ENCODE measurements at places on chromosomes 4 and X. TPM values are rescaled to one million over a fixed set of nuclear protein-coding genes. Genes with fewer than 3 reads are reported as not detected.

The SCLT1 gene
- 21.2 TPM for total RNA-seq

GRCh38 chr4:69881173-69881773 is 21.3 kb upstream of the SULT1E1 start:
- H3K36me3 ChIP-seq: no peaks in the 10 kb centered on the region
- no peak for DNase-seq
- no peak overlapping the region for H3K4me3 ChIP-seq
- H3K4me1 ChIP-seq: no peaks in the 10 kb centered on the region
- H3K27ac ChIP-seq: no peak overlapping the region
- H3K27me3 ChIP-seq: no peaks in the 10 kb centered on the region

The SORBS2 gene
- 22.6 TPM for total RNA-seq

The C1QTNF7 gene
- total RNA-seq: 1.8 TPM

GRCh38 chrX:149909324-149910177 is 19.8 kb upstream of the HSFX4 start:
- peaks cover 5% of the 10 kb centered on the region for H3K36me3 ChIP-seq
- no peaks in the 10 kb centered on the region for H3K27me3 ChIP-seq
- H3K4me1 ChIP-seq: no peaks in the 10 kb centered on the region
- DNase-seq: no peak
- no peak overlapping the region for H3K27ac ChIP-seq

The KLHL8 gene
- total RNA-seq: 11.2 TPM

GRCh38 chr4:14701389-14701788 is 300.9 kb upstream of the CPEB2 start:
- H3K4me3 ChIP-seq: no peak overlapping the region
- H3K27ac ChIP-seq: no peak overlapping the region
- no peaks in the 10 kb centered on the region for H3K36me3 ChIP-seq
- H3K27me3 ChIP-seq: peaks cover 14% of the 10 kb centered on the region

The TIGD2 gene
- 15.5 TPM for total RNA-seq

The USP17L28 gene
- total RNA-seq: not detected

DNA sequence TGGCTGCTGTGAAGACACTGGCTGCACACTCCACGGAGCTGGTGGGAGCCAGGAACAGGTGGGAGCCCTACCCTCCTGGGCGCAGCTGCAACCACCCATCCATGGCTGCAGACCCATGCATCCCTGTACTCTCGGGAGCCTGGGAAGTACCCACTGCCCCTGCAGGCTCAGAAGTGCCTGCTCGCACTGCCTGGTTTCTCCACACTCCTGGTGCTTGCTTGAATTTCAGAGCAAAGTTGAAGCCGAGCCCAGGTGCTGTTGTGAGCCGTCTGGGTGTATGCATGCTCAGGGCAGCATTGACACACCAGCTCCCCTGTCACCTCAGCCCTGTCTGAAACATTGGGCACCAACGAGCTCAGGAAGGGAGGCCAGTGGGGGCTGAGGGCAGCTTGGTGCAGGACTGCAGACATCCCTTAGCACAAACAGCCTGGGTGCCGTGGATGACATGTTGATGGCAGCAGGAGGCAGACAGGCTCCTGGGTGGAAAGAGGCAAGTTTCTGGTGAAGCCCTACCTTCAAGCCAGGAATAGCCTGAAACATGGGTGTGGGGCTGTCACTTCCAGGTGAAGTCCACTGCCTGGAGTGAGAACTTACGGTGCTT is 585.9 kb downstream of the PCDH18 start:
- no peaks in the 10 kb centered on the region for H3K36me3 ChIP-seq
- H3K27me3 ChIP-seq: no peaks in the 10 kb centered on the region
- no peak overlapping the region for H3K4me3 ChIP-seq
- DNase-seq: no peak
- H3K27ac ChIP-seq: no peak overlapping the region

DNA sequence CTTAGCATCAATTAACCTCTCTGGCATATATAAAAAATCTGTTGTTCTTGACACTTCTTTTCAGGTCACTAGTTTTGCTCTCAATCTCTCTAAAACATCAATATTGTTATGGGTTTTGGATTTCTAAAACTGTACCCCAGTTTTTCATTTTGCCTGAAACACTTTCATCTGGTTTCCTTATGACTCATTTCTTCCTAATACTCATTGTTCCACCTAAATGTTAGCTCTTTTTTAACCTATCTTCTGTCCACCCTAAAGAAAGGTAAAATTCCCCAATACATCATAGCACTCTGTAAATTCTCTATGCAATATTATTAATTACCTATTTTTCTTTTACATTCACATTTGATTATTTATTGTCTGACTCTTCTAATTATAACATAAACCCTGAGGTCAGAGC is 575.5 kb upstream of the NDST4 start:
- no peak overlapping the region for H3K4me3 ChIP-seq
- H3K27ac ChIP-seq: no peak overlapping the region
- no peak for DNase-seq
- H3K36me3 ChIP-seq: no peaks in the 10 kb centered on the region
- H3K27me3 ChIP-seq: no peaks in the 10 kb centered on the region
- no peaks in the 10 kb centered on the region for H3K4me1 ChIP-seq

- H3K4me1 ChIP-seq: peaks cover 14% of the 10 kb centered on the region
- peaks cover 10% of the 10 kb centered on the region for H3K27me3 ChIP-seq
Observed at GRCh38 chr4:7104366-7105031, 36.6 kb upstream of the GRPEL1 start.

DNA sequence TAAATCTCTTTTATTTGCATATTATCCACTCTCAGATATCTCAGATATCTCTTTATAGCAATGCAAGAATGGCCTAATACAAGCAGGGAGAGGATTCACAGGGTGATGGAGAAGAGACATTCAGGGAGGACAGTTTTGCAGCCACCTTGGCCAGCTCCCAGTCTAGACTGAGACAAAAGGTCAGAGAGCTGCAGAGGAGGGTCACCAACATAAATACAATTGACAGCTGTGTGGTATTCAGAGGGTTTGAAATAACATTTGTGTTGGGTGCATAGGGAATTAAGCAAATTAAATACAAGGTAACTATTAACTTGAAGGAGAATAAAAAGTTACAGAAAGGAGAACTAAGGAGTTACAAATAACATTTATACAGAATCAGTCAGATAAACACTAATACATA is 189.5 kb upstream of the TAPT1 start:
- H3K27me3 ChIP-seq: no peaks in the 10 kb centered on the region
- no peak overlapping the region for H3K27ac ChIP-seq
- peaks cover 8% of the 10 kb centered on the region for H3K4me1 ChIP-seq

The CACNA1F gene
- total RNA-seq: 0.48 TPM

- peaks cover 24% of the 10 kb centered on the region for H3K36me3 ChIP-seq
- H3K27me3 ChIP-seq: no peaks in the 10 kb centered on the region
- peaks cover 10% of the 10 kb centered on the region for H3K4me1 ChIP-seq
- DNase-seq: no peak
- H3K4me3 ChIP-seq: peak overlapping the region; percentile 71
Observed at GRCh38 chr4:110119880-110120279, 78.5 kb downstream of the ELOVL6 start.

The DMP1 gene
- total RNA-seq: not detected

GRCh38 chr4:10204401-10205058 is 87.9 kb upstream of the WDR1 start:
- H3K4me1 ChIP-seq: no peaks in the 10 kb centered on the region
- DNase-seq: no peak
- H3K36me3 ChIP-seq: no peaks in the 10 kb centered on the region
- peaks cover 10% of the 10 kb centered on the region for H3K27me3 ChIP-seq
- no peak overlapping the region for H3K4me3 ChIP-seq

- H3K4me3 ChIP-seq: no peak overlapping the region
- H3K4me1 ChIP-seq: peaks cover 7% of the 10 kb centered on the region
- H3K27ac ChIP-seq: no peak overlapping the region
- peaks cover 4% of the 10 kb centered on the region for H3K36me3 ChIP-seq
- DNase-seq: no peak
Observed at GRCh38 chrX:72073633-72074032, 58.1 kb downstream of the RTL5 start.

The NEXMIF gene
- 1.1 TPM for total RNA-seq

DNA sequence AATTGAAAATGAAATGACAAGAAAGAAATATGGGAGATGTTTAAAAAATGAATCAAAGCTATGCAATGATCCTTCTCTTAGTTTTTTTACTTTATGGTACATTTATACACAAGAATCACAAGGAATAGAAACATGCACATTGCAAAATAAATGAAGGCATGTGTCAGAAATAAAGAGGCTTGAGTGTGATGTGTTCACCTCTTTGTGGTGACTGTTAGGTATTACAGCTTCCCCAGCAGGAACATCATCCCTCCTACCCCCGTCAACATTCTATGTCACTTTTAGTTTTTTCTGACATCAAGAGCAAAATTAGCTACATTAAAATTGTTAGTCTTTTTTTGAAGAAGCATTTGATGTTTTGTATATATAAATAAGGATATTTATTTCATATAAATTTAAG is 214.8 kb downstream of the SLC4A4 start:
- no peak overlapping the region for H3K4me3 ChIP-seq
- no peak overlapping the region for H3K27ac ChIP-seq
- no peaks in the 10 kb centered on the region for H3K27me3 ChIP-seq
- peaks cover 4% of the 10 kb centered on the region for H3K36me3 ChIP-seq
- peaks cover 15% of the 10 kb centered on the region for H3K4me1 ChIP-seq

DNA sequence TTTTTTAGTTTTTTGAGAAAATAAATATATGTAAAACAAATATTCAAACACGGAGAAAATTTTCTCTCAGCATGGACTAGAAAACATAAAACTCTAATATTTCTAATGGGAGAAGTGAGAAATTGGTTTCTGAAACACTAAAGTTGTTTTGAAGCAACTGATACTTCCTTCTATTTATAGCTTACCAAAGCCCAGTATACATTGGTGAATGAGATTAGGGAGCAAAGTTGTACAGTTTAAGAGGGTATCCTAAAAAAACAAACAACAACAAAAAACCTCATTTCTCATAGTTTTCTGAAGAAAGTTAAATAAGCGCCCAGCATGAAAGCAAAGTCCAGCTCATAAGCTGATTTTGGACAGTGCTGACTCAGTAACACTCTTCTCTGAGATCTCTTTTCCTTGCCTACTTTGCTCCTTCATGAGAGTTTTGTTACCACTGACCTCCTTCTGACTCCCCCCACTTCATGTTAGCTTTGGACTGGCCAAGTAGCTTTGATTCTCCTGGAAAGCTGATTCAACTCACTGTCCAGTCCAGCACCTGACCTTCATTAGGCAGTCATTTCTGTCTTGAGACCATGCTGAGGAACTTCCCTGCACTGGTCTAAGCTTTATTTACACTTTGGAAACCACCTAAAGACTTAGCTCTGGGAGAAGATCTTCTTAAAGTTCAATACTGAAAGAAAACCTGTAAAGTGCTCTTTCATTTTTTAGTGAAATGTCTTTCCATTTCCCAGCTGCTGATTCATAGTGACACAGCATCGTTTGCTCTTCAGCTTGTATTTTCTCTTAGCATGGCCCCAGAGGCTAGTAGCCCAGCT is 21.8 kb upstream of the P2RY10 start:
- DNase-seq: no peak
- H3K36me3 ChIP-seq: no peaks in the 10 kb centered on the region

- DNase-seq: no peak
- no peak overlapping the region for H3K4me3 ChIP-seq
Observed at GRCh38 chrX:100685997-100686305, 42.0 kb downstream of the SRPX2 start.

DNA sequence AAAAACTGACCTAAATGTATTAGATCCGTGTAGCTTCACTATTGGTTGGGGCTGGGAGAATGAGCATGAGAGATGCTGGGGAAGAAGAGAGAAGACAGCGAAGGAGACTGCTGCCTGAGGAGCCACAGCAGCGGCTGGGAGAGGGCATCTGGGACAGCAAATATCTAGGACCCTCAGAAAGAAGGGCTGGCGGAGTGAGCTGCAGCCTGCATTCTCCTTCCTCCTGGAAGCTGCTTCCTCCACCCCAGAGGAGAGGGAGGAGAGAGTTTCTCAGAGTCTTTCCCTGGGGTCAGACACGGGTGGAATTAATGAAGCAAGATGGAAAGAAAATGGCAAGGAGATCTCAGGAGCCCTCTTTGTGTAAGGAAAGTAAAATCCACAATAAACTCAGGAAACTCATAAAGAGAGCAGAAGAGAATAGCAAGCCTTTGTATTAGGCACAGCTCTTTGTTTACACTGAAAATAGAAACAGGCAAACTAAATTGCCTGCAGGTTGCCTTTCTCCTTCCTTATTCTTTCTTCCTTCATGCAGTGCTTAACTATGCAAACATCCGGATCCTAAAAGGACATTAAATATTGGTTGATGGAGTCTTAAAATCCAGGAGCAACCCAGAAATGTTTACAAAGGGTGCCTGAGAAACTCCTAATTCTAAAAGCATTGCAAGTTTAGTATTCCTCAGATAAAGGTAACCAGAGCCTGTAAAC is 130.3 kb upstream of the GALNT7 start:
- H3K4me1 ChIP-seq: peaks cover 43% of the 10 kb centered on the region
- peak overlapping the region; percentile 13 for H3K27ac ChIP-seq
- peak overlapping the region; percentile 1 for H3K4me3 ChIP-seq
- no peaks in the 10 kb centered on the region for H3K27me3 ChIP-seq
- no peak for DNase-seq

DNA sequence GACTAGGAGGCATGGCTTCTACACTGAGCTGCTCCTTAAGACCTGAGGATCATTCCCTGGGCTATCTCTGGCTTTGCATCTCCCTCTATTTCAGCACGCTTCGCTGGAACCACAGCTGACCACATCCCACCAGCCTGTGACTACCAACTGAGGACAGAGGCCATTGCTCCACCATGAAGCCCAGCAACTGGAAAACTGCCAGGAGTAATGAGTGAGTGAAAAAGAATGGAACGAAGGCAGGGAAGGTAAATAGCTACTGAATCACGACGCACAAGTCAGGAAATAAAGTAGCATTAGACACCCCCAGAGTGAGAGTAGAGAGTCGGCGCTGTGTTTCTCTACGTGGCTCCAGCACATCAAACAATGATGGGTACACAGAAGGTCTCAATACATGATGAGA is 314.7 kb downstream of the LDB2 start:
- DNase-seq: no peak
- H3K4me3 ChIP-seq: no peak overlapping the region
- H3K27ac ChIP-seq: no peak overlapping the region
- H3K27me3 ChIP-seq: no peaks in the 10 kb centered on the region

The CT45A2 gene
- total RNA-seq: not detected

The CFI gene
- 15.4 TPM for total RNA-seq

The AFF1 gene
- total RNA-seq: 39.7 TPM

The BEX1 gene
- total RNA-seq: 61.9 TPM

DNA sequence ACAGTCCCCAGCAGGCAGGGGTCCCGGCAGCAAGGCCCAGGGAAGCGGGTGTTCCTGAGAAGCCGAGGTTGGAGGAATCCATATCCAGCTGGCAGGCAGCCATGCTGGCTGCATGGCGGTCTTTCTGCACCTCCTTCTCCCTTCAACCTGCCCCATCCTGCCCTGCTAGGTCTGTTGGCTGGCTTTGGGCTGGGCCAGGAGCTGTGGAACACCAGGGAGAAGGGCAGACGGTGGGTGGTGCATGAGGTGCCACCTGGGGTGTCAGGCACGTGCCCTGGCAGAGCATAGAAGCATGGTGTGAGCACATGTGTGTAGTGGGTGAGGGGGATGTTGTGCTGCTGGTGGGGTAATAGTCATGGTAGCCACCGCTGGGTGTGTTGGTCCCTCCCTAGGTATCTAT is 150.1 kb downstream of the PJA1 start:
- DNase-seq: peak; percentile 51
- H3K36me3 ChIP-seq: no peaks in the 10 kb centered on the region
- H3K27me3 ChIP-seq: no peaks in the 10 kb centered on the region
- peaks cover 11% of the 10 kb centered on the region for H3K4me1 ChIP-seq
- H3K4me3 ChIP-seq: no peak overlapping the region
